ENCODE measurements at places on chromosomes 4 and X.

DNA sequence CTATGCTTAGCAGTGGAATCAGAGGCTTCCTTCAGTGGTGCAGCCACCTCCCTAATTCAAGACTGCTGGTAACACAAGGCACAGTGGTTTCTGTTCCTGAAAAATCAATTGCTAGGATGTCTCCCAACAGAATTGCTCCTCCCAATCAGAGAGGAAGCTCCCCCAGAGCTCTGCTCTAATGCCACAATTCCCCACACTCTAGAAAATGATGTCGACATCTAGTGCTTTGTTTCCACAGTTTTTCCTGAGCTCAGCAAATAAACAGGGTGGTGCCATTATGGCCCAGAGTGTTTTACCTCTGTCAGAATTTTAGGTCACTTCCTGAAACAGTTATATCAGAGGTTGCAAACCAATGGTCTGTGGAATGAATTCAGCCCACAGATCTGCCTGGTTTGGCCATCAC, 24.7 kb downstream of the TAB3 start:
- no peak for DNase-seq

- no peak for DNase-seq
Measured at GRCh38 chrX:82813671-82814078, 694.4 kb upstream of the POU3F4 start.

GRCh38 chr4:185589067-185589836, 53.9 kb upstream of the PDLIM3 start:
- DNase-seq: no peak

DNA sequence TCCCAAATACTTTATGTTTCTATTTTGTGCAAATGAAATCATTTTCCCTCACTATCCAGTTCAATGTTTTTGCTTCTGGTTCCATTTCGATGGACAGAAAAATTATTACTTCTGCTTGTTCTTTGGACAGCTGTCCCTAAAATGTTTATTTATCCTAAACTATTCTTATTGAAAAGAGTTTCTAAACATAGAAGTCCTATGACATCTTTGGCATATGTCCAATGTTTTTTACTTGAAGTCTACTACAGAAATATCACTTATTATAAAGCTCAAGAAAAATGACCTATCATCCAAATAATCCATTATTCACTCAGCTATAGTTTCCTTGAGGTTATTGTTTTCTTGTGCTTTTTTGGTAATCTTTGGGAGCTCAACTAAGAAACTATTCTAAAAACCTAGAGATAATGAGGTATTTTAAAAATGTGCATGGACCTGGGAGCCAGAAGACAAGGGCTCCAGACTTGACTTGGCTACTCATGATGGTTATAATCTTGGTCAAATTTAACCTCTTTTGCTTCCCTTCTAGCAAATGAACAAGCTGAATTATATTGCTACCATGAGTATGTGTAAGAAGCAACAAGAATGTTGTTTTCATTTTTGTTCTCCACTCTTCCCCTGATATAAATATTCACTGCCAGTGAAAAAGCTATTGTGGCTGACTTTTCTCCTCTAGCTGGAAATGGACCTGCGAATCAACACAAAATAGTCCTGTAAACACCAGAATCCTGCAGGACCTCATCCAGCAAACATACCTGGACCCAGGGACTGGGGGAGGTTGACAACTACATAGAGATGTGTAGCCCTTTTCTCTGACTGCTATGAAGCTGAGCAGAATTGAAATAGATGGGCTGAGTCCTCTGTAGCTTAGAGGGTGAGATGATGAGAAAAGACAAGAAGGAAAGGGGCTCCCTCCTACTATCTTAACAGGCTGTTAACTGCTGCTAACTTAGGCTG, 137.4 kb downstream of the FRYL start:
- DNase-seq: no peak

- DNase-seq: no peak
Measured at GRCh38 chr4:1795299-1796195, 2.5 kb downstream of the FGFR3 start.

DNA sequence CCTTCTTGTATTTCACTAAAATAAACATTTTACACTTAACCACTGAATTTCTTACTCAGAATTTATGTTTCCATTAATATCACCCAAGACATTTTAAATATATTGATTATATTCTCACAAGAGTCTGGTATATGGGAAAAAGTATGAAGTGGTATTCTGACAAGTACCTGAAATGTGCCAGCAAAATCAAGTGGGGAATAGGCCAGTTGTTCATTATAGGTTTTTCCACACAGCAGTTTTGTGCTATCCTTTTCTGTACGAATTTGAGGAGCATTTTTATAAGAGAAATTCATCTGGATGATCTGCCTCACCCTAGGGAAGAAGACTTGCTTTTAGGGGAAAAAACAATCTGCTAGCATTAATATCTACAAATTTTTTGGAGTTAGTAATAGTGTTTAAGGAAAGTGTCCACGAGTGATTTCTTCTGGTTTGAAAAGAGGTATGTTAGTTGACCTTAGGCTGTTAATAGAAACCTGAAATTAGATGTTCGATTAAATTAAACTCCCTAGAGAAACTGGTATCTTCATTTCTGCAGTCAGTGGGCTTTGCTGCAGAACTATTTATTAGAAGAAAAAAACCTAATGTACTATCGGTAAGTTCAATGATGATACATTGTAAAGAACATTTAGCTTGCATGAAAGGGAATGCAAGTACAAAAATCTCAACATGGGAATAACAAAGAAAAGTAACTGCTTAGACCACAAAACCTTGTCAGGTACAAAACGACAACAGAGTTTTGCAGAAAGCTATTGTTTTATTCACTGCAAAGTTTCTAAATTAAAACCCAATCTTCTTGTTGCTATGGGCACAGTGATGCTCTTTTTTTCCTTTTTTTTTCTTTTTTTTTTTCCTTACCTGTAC, 1.8 kb downstream of the KLF3 start:
- peak; percentile 51 for DNase-seq

DNA sequence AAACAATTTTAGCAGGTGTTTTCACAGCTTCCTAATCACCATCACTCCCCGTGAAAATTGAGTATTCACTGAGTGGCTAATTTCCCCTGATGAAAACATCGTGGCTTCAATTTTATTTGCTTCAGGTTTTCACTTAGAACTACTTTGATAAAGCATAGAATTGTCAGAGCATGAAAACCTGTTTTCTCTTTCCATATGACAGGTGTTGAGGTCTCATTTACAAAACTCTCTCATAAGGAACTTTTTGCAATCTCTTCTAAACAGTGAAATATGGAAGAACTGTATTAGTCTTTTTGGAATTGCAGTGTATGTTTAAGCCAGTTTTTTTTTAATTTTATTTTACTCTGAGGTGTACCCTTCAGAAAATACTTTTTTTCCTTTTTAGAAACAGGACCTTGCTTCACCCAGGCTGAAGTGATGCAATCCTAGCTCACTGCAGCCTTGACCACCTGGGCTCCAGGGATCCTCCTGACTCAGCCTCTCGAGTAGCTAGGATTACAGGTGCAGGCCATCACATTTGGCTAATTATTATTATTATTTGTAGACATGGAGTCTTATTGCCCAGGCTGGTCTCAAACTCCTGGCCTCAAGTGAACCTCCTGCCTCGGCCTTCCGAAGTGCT, 111.2 kb upstream of the RAPGEF2 start:
- DNase-seq: no peak

- DNase-seq: no peak
Measured at GRCh38 chrX:17744896-17745523, 7.7 kb downstream of the SCML1 start.

DNA sequence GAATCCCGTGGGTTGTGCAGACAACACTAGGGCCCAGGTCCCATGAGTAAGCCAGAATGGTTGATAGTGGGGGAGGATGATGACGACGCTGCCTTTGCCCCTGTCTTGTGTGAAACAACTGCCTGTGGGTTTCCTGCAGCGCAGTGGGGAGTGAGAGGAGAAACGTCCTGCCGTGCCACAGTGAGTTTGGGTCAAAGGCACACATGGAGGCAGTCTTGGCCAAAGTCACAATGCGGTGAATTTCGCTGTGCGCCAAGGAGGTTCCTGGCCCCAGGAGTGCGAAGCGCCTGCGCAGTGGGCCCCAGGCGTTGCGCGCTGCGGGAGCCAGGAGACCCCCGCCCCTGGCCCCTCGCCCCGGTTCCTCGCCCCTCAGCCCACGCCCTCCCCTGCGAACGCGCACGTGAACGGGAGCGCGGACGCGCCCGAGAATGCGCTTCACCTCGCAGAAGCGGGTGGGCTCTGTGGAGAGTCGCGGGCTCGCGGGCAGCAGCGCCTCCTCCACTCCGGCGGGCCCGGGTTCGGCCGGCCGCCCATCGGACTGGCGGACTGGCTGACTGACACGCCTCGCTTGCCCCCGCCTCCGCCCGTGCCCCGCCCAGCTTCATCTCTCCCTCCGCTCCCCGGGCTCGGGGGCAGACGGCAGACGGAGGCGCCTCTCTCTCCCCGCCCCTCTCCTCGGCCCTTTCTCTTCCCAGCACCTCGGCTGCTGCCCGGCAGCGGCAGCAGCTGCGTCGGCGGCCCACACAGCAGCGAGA, at the start of gene NUDT10:
NUDT10 (plus strand) TSS at position 635 of the 755 bp plus-strand sequence. CDS start 144 bp downstream, outside the sequence.
- no peak for DNase-seq

- DNase-seq: no peak
Measured at GRCh38 chr4:24547979-24548378, 36.4 kb downstream of the DHX15 start.

DNA sequence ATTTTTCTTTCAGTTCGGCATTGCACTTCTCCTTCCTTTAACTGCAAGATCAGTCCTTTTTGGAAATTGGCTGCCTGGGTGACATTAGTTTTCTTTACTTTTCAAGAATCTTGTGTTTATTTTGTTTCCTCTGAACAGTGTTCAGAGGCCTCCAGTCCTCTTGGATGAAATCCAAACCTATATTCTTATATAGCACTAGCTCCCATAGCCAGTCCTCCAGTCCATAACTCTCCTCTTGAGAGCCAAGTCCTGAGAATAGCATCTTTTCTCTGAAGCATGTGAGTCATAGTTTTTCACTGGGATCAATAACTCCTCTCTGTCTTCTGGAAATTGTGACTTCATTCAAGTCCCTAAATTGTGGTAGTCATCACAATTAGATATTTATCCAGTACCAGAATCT, 357.5 kb downstream of the RAPGEF2 start:
- DNase-seq: no peak

DNA sequence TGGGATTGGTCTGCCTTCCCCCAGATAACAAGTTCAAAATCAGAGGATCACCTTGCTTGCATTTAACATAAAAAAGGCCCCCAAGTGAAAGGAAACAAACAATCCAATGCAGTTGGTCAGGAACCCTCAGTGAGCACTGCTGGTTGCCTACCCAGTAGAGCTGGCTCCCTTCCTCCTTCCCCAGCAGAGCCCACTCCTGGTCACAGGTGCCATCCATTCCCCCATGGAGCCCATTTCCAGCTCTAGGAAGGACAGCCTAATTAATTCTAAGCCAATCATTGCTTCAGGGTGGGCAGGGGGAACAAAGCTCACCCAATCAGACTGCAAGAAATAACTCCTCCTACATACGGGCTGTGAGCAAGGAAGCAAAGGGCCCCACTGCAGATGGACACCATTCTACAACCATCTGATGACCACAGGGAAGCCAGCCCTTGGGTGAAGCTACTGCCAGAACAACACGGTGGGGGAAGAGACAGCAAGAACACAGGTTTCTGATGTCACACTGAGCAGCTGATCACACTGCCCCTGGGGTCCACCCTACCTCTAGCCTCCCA, 86.5 kb downstream of the SH3KBP1 start:
- DNase-seq: no peak

GRCh38 chr4:188534917-188535316, 395.7 kb downstream of the TRIML1 start:
- no peak for DNase-seq

Data from hematopoietic multipotent progenitor cell treated with erythropoietin and hydrocortisone succinate and interleukin-3 and kit ligand, for 15 days (in vitro differentiated cells).